Activated T-cell treated with anti-CD3 and anti-CD28 coated beads for 1 hour (primary cell): ENCODE measurements at places on chromosomes 6 and 20.

GRCh38 chr6:26400626-26401025, 1.4 kb upstream of the BTN3A1 start:
- DNase-seq = no peak

DNA sequence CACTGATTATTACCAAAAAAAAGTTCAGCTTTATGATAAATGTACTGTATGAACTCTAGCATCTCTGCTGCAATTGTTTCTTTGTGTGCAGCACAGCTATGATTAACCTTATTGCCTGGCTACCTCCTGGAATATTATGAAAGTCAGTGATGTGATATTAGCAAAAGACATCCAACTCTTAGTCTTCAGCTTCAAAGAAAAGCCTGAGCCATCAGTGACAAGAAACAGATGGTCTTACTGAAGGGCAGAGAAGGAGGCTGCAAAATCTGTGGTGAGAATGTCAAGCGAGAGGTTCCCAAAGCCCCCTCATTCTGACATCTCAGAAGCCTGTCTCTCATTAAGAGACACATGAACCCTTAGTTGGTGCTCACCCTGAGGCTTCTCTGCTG, 89.4 kb upstream of the TNFAIP3 start:
- no peak for DNase-seq

- DNase-seq = no peak
Observed at GRCh38 chr6:108581237-108581931, 20.7 kb downstream of the FOXO3 start.

DNA sequence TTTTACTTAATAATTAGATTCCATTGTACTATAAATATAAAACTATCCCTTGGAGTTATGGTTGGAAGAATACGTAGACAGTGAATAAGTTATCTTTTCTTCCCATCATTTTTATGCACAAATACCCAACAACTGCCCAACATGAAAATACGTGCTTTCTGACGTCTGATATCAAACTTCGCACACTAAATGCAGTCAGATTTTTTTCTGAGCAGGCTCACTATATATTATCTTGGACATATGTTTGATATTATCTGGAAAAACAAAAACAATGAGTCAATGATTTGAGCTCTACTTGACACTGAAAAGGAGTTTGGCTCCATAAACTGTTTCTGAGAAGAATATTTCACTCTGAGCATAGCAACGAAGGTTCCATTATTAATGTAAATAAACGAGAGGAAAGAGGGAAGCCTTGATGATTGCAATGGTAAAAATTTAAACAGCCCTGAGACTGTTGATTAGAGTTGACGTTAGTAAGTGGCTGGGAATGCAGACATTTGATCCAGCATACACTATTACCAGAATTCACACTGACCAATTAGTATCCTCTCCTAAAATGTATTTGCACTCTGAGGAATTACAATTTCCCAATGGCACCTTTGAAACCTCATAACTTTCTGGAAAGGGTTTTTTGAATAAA, 1090.0 kb downstream of the EPHA7 start:
- DNase-seq = no peak

DNA sequence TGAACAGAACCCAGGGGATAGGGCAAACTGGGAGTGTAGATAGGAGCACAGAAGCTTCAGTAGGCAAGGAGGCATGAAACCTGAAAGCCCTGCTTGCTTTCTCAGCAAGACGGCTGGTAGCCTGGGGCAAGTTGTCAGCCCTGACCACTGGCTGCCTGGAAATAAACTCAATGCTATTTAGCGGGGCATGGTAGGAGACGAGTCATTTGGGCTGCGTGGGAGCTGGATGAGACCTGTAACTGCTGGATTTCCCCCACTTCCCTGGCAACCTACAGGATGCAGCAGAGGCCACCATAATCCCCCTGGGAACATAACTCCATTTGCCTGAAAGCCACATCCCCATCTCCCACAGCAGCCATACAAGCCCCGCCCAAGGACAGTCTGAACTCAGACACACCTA, 332.6 kb upstream of the TBX18 start:
- DNase-seq = no peak

- no peak for DNase-seq
Observed at GRCh38 chr6:140078561-140079125, 704.2 kb upstream of the CITED2 start.

DNA sequence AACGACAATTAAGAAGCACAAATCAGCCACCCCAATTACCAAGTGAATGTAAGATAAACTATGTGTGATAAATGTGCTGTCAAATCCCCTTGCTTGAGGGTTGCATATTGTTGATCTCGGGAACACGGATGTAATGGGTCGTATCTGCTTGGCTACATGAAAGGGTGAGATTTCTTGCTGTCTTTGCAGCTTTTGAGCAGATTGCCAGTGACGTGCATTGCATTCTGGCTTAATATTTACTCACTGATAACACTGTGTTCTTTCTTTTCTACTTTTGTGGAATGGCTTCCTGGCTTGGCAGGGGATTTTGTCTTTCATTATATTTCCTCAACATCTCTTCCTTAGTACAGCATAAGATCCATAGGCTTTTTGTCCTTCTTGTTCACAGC, 10.5 kb upstream of the FAM210B start:
- no peak for DNase-seq
